Left colon (tissue), 2 donors: ENCODE measurements at places on chromosomes 11 and 22. TPM values are rescaled to one million over a fixed set of nuclear protein-coding genes. Genes with fewer than 3 reads are reported as not detected.

PICK1 gene
- total RNA-seq = 34.3 TPM

C11orf42 gene
- total RNA-seq = not detected

P4HA3 gene
- total RNA-seq = 0.25 TPM

OR52H1 gene
- 0.25 TPM for total RNA-seq

MUC2 gene
- 1,472 TPM for total RNA-seq

CYTH4 gene
- 10.4 TPM for total RNA-seq

CFAP300 gene
- total RNA-seq = not detected

DPP3 gene
- total RNA-seq = 91.4 TPM

KDM4D gene
- total RNA-seq = 0.25 TPM

APOBEC3F gene
- 6.3 TPM for total RNA-seq

CRYAB gene
- total RNA-seq = 11.5 TPM

NNMT gene
- total RNA-seq = 42.2 TPM

CDC42EP1 gene
- total RNA-seq = 52.2 TPM

FOXRED1 gene
- total RNA-seq = 25.5 TPM

ZDHHC13 gene
- 30.5 TPM for total RNA-seq

MUC15 gene
- total RNA-seq = not detected

DNA sequence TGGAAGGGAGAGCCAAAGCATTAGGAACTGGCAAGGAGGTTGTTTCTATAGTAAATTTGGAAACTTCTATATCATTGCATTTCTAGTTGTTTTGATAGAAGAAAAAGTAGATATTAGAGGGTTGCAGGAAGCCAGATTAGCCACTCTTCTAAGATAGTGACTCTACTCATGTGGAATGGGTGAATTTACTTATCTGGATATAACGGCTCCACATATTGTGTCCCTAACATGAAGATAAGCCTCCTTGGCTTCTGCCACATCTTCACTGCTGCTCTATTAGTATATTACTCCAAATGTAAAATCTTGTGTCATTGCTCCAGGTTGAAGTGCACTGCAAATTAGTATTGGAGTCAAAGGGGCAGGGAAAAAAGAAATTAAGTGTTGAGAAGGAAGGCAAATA is 283.3 kb downstream of the CASP12 start:
- no peak for DNase-seq

GRCh38 chr11:41050791-41051190 is 408.7 kb downstream of the LRRC4C start:
- no peak for DNase-seq

GRCh38 chr11:12271826-12272366 is 105.5 kb upstream of the PARVA start:
- DNase-seq = no peak

DNA sequence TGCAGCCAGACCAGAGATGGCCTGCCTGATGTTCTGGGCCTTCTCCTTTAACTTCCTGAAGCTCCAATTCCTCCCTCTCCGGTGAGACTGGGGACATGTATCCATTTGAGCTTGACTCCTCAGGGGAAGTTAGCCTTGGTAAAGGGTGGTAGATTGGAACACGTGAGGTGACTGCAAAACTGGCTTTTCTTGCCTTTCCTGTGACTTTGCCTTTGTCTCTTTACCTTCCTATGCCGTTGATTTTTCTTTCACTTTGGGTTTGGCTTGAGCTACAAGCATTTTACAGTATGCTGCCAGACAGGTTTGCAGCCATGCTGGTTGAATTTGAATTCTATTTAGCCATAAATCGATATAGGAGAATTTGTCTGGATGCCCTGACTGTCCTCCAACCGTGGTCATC is 16.8 kb upstream of the GLYATL1 start:
- no peak for DNase-seq

GRCh38 chr22:18078329-18079041 is 695 bp downstream of the PEX26 start:
- DNase-seq = peak; percentile 60

GRCh38 chr22:37555029-37555428 is 5.3 kb upstream of the CDC42EP1 start:
- no peak for DNase-seq

- DNase-seq = peak; percentile 56
Observed at GRCh38 chr22:33271390-33272161, 213.4 kb upstream of the SYN3 start.

- no peak for DNase-seq
Observed at GRCh38 chr11:118895093-118896039, 11.7 kb downstream of the CXCR5 start.

- no peak for DNase-seq
Observed at GRCh38 chr11:117829369-117829725, 4.8 kb upstream of the FXYD2 start.

GRCh38 chr11:128894685-128895084 is 3.5 kb downstream of the KCNJ5 start:
- DNase-seq = peak; percentile 48

GRCh38 chr22:33519071-33519973 is 401.0 kb downstream of the LARGE1 start:
- DNase-seq = no peak

DNA sequence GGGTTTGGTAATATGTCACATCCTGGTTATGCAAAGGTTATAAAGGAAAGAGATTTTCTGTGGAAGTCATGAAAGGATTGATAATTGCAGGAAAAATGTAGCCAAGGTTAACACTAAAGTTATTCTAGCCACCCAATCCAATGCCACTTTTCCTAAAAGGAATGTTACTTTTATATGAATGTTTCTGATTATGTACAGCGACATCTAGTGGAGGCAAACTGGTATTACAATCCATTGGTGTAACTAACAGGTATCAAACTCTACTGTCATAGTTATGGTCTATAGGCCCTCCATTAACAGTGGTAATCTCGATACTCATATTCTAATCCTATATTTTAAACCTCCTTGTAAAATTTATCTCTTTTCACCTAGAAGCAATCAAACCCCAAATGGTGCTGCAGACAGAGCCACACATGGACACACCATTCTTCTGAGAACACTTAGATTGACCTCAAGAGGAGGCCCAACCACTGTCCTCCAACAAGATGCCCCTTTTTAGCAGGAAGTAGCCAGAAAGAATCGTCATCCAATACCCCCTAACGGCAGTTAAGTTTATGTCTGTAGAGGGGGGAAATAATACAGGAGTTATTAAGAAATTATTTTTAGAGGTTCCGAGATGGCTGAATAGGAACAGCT is 74.9 kb upstream of the RAG2 start:
- DNase-seq = no peak

DNA sequence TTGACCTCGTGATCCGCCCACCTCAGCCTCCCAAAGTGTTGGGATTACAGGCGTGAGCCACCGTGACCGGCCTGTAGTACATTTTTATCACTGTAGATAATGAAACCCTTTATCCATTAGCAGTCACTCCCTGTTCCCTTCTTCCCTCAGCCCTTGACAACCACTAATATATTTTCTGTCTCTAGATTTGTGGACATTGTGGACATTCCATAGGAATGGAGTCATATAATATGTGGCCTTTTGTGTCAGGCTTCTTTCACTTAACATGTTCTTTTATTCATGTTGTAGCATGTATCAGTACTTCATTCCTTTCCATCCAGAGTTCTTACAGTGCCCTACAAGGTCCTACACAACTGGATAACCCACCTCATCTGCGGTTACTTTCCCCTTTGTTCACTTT is 30.5 kb downstream of the RRM1 start:
- no peak for DNase-seq

GRCh38 chr11:88360141-88360540 is 22.6 kb upstream of the CTSC start:
- no peak for DNase-seq

DNA sequence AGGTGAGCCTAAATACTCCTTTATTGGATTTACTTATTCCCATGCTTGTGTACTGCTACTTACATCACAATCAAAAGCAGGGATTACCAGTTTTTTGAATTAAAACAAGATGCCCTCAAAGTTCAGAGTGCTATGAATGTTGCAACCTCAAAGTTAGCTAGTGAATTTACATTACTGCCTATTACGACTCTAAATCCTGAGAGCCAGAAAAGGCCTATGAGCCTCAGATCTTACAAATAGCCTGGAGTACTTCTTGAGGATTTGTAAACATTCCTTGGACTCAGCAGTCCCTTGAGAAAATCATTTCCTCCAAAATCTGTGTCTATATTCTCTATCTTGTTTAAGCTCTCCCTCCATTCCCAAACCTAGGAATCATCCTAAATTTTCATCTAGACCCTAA is 25.5 kb downstream of the CHORDC1 start:
- DNase-seq = no peak

GRCh38 chr11:109956124-109956793 is 136.9 kb upstream of the ZC3H12C start:
- no peak for DNase-seq

DNA sequence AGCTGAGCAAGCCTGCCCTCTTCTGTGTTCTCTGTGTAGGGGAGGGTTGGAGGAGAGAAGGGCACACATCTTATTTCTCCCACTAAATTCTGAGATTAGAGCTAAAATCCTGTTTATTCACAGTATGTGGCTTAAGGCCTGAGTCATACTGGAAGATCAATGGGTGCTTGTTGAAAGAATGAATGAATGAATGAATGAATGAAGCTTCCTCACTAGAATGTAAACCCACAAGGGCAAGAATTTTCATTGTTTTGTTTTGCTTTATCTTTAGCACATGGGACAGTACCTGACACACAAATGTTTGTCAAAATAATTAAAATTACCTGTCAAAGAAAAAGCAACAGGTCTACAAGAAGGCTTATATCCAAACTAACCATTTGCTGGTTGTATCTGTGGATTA is 50.6 kb upstream of the PAK1 start:
- DNase-seq = no peak

- no peak for DNase-seq
Observed at GRCh38 chr11:11975201-11976092, 33.0 kb downstream of the DKK3 start.

DNA sequence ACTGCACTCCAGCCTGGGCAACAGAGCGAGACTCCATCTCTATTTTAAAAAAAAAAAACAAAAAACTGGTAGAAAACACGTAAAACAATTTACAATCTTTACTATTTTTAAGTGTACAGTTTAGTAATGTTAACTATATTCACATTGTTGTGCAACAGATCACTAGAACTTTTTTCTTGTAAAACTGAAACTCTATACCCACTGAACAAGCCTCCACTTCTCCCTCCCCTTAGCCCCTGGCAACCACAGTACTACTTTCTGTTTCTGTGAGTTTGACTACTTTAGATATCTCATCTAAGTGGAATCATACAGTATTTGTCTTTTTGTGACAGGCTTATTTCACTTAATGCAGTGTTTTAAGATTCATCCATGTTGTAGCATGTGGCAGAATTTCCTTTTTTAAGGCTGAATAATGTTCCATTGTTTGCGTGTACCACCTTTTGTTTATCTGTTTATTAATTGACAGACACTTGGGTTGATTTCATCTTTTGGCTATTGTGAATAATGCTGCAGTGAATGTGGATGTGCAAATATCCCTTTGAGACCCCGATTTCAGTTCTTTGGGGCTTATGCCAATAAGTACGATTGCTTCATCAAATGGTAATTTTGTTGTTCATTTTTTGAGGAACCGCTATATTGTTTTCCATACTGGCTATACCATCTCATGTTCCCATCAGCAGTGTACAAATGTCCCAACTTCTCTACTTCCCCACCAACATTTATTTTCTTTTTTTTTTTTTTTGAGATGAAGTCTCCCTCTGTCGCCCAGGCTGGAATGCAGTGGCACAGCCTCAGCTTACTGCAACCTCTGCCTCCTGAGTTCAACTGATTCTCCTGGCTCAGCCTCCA is 11.0 kb downstream of the DDB2 start:
- DNase-seq = no peak

DNA sequence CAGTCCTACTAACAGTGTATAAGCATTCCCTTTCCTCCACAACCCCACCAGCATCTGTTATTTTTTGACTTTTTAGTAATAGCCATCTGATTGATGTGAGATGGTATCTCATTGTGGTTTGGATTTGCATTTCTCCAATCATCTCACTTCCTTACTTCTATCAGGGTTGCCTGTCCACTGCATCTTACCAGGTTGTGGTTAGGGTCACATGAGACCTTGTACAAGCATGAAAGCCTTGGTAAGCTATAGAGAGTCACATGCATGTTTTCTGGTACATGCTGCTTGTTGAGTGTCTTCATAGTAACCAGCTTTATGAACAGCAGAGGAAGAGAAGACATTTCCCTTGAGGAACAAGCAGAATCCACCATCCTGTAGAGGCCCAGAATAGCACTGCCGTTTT is 102.9 kb upstream of the PAX6 start:
- no peak for DNase-seq

GRCh38 chr11:65487467-65488272 is 11.2 kb upstream of the MALAT1 start:
- DNase-seq = peak; percentile 93

GRCh38 chr22:40720538-40721256 is 41.4 kb downstream of the MCHR1 start:
- no peak for DNase-seq

DNA sequence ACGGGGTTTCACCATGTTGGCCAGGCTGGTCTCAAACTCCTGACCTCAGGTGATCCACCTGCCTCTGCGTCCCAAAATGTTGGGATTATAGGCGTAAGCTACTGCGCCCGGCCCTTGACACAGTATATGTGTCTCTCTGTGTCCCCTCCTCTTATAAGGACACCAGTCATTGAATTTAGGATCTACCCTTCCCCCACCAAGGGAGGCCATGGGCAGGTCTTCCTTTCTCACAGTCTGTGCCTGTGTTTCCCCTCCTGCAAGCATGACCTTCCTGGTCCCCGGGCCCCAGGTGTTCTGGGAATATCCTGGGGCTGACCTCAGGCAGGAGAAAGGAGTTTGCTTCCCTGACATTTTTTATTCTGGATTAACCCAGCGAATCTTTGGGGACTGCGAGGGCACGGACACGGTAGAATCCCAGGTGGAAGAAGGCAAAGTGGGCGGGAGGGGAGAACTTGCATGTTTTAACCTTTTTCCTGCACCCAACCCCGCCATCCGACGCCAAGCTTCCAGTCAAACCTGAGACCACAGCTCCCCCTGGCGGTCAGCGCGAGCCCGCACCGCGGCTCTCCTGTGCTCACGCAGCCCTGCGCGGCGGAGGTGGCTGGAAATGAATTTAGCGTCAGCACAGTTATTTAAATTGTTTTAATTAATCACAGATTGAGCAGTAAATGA is 42.1 kb upstream of the ISX start:
- peak; percentile 51 for DNase-seq

GRCh38 chr22:50704510-50705218 is 32.0 kb downstream of the SHANK3 start:
- no peak for DNase-seq

GRCh38 chr11:62601122-62601371 is 618 bp downstream of the MTA2 start:
- DNase-seq = no peak

GRCh38 chr11:17954395-17955252 is 58.2 kb downstream of the SERGEF start:
- no peak for DNase-seq

DNA sequence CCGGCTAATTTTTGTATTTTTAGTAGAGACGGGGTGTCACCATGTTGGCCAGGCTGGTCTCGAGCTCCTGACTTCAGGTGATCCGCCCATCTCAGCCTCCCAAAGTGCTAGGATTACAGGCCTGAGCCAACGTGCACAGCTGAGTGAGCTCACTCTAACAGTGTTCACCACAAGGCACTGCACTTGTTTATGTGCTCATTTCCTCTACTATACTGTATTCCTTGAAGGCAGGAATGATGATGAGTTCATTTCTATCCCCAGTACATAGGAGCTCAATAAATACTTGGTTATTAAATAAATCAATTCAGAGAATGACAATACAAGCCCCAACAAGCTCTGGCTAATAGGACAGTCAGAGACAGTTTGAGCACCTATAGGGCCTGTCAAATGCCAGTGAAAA is 29.1 kb downstream of the ALG8 start:
- DNase-seq = no peak

- DNase-seq = no peak
Observed at GRCh38 chr11:115611343-115611742, 107.1 kb upstream of the CADM1 start.
